ENCODE measurements at places on chromosomes 5 and 9.

DNA sequence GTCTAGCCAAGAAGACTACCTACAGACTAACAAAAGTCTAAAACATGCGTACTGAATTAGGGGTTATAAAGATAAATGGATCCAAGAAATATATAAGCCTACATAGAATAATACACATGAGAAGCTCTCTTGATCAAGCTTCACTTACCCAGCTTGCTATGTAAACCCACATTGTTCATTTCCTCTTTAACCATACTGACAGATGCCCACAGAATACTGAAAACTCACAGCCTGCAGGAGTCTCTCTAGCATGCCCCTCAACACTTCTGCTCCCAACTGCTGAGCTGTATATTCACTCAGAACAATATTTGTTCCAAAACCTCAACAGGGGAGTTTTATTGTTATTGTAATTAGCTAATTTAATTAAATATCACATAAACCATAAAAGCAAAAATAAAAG lies 52.4 kb downstream of the RFX3 start:
- no peak for DNase-seq

DNA sequence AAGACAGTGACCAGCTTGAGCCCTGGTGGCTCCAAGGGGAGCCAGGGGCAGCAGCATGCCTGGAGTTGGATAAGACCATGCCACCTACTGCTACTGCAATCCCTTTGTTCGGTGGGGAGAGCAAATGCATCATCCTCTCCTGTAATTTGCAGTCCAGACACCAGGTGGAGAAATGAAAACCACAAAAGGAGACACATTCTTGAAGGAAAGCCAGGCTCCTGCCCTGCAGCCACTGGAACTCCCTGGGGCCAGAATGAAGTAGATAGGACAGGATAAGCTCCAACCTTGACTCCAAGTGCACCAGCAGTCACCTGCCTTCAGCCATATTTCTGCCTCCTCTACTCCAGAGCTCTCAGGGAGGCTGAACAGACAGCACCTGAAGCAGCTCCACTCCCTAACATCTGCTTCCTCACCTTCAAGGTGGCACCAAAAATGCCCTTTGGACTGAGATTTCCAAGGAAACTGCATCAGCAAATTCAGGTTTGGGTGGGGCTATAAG lies 65.1 kb upstream of the IQGAP2 start:
- DNase-seq, result peak; percentile 20

DNA sequence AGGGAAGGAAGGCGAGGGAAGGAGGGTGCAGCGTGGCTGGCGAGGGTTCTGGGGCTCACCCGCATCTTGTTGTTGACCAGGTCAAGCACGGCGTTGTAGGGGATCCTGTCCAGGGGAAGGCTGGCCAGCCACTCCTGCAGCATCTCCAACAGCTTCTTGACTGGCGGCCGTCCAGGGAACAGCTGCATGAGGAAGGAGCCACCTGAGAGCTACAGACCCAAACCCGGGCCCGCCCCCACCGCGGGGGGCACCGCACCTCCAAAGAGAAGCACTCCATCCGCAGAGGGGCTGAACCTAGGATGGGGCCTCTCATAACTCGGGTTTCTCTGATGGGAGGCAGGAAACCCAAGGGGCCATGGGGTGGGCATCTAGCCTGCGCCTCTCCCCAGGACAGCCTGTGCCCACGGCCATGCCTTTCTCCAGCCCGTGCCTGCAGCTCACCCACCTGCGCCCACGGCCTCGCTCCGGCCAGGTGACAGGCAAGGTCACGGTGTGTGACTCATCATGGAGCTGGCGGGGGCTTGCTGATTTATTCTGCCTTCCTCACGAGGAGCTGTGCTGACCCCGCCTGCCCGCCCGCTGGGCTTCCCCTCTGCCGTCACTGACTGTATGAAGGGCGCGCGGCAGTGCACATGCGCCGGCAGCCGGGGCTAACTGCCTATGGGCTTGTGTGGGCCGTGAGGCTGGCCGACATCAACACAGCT lies 11.8 kb upstream of the LHX3 start:
- no peak for DNase-seq

DNA sequence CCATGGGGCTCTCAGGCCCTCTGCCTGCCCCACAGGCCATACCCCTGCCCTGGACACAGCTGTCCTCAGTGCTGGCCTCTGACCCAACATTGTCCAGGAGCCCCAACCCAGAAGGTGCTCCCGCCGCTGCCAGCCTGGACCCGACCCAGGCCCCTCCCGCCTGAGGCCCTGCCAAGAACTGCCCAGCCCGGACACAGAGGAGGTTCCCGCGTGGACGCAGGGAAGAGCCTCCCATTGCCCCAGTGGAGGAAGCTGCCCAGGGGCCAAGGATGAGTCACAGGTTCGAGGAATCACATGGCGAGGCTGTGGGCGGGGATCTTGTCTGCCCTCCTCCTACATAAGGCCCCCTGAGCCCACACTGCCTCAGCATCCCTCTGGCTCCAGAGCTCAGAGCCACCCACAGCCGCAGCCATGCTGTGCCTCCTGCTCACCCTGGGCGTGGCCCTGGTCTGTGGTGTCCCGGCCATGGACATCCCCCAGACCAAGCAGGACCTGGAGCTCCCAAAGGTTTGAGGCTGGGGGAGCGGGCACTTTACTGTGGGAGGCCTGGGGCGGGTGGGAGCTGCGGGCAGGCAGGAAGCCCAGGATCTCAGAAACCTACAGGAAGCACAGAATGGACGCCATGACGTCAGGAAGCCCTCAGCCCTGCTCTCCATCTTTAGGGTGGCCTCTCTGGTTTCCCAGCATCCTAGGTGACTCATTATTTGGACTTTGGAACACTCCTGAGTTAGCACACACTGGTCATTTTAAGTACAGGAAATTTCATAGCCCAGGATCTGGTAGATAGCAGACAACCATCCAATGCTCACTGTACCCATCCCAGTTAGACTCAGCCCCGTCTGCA lies at the start of gene PAEP:
Gene PAEP (plus strand): TSS at position 366 of the 844 bp plus-strand sequence.
- DNase-seq, result no peak

DNA sequence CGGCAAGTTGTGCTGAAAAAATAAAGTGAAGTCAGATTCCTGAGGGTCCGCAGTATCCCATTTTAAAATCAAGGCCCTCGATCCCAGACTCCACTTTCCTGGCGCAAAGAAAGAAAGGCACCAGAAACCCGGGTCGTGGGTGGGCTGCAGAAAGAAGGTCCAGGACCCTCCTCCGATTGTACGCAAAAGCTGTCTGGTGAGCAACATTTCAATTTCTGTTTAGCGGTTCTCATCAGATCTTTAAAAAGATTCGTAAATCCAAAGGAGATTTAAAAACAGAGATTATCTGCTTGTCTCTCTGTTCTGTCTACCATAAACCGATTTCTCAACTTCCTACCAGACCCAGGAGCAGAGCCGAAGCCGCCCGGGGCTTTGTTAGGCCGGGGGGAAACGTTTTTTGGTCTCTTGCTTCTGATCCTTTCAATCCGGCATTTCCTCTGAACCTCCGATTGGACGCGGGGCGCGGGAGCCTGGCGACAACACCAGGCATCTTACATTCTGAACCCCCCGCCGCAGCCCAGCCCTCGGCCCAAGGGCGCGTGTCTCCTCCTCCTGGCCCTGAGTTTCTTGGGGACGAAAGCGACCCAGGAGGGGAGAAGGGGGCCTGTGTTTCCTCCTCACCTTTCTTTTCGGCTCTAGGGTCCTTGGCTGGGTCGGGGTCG lies 746 bp downstream of the NKX2-5 start:
- DNase-seq, result no peak

GRCh38 chr9:37656936-37657335 lies 6.2 kb downstream of the FRMPD1 start:
- no peak for DNase-seq

DNA sequence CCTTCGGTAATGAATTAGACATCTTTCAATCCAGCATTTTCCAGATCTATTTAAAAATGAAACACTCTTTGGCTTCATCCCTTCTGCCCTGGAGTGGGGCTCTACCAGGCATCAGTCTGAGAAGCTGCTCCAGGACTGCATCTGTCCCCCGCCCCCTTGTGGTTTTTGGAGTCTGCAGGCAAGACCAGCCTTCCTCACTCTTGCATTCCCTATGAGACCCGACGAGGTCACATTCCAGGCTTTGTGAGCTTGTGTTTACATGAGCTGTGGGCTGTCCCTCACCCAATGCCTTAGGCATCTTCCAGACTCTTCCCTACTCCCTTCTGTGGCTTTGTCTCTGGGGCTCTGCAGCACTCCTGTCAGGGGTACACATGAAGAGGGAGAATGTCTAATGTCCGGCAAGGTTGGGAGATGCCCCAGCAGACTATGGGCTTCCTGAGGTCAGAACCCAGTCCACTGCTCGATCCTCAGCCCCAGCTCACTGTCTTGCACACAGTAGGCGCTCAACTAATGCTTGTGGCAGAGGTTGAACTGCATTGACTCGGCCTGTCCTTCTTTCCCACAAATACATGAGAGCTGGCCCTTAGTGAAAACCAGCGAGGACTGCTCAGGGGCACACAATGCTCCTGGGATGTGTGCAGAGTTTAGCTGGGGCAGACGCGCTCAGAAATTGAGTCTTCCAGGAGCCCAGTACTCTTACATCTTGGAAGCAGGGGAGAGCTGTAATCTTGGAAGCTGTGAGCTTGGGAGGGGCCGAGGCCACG lies 11.7 kb upstream of the GADD45G start:
- no peak for DNase-seq

- no peak for DNase-seq
These were observed 16.2 kb upstream of the TNIP1 start for GRCh38 chr5:151097061-151097460.

DNA sequence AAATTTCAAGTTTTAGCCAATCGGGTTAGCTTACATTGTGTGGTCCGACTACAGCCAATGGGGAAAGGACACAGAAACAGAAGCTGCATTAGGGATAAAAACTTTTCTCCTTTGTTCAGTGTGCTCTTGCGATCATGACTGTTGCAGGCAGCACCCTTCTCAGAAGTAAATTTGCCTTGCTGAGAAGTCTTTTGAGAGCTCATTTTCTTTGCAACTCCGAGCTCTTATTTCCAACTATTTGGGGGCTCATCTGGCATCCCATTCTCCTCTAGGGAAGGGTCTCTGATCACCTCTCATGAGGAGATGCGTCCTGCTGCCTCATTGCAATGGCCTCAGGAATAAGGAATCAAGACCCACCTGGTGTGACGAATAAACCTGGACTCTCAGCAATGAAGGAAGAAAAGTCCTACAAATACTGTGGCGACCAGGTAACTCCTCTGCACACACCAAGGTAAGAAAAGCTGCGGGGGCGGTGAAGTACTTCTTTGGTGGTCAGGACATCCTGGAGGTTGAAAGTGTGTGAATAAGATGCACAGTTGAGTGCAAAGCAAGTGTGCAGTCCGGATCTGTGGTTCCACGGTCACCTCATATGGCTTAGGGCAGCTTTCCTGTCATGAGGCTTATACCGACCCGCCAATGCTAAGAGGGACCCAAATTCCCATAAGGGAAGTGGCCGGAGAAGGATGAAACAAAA lies 20.4 kb downstream of the CNOT8 start:
- no peak for DNase-seq

Data from stimulated activated CD8-positive, alpha-beta memory T cell treated with anti-CD3 and anti-CD28 coated beads, Interleukin-7, amount 100 ng/mL, for 1 hour (primary cell).